ENCODE measurements at places on chromosomes 3 and 15.

DNA sequence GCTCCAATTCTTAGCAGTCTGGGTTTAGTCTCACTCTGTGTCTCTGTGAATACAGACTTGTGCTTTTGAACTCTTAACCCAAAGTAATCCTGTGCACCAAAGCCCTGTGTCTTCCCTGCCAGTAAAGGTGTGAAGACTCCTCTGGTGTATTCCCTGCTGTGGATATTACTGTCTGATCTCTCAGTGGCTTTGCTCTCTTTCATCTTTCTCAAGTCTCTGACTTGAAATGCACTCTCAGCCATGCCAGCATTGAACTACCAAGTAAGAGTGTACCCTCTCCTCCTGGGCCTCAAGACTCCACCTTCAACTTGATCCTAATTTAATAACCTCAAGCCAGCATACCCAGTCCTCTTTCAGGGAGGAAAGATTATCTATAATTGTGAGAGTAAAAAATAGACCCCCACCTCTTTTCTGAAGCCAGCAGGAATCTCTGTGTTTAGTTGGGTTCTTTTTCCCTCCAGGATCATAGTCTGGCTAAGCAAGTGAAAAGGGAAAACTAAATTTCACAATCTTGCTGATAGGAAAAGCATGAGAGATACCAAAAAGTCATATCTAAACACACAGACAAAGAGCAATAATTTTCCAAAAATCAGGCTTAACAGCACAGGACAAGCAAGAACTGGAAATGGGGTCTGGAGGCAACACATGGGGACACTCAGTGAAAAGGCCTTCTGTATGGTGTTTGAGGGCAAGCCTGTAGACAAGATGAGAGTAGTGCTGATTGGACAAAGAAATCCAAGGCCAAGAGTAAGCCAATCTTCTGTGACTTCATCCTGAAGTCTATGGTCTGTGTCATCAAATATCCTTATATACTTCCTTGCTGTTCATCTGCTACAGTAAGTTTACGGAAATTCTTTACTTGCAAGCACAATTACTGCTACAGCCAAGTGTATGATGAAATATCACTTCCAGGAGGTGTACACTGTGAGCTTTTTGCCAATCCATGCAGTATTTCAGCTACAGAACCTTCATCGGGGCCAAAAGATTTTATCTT is 296.1 kb upstream of the TGFBR2 start:
- no peak for DNase-seq

- no peak for DNase-seq
Measured at GRCh38 chr3:116186049-116186448, 259.2 kb downstream of the LSAMP start.

DNA sequence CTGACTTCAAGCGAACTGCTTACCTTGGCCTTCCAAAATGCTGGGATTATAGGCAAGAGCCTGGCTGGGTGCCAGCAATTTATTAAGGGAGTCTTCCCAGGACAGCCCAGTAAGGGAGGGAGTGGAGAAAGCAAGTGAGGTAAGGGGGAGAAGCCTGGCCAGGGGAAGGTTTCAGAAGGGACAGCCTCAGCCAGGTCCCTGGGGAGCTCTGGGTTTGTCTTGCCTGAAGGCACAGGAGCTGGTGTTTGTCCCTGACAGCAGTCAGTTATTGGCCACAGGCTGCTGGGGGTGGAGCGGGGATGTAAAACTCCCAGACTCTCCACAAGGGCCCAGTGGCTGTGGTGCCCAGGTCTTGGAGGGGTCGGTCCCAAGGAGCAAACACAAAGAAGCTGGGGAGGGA is 33.0 kb upstream of the CDCP1 start:
- DNase-seq = peak; percentile 55

DNA sequence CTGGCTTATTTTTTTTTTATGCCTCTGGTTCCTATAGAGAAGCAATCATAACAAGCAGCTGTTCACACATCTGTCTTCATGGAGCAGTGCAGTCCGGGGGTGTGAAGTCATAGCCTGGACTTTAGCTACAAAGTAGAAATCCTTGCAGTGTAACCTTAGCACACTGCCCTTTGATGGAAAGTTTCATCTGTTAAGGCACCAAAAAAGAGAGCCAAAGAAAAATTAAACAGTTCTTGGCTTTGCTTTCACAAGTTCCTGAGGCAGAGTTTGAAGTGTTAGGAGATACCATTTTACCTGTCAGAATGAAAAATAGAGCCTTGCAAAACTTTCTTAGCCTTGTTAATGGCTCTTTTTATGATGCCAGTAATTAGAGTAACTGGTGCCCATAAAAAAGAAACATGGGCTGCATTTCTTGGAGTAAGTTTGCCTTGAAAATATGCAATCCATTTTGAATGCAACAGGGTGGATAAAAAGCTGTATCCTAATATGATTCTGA is 84.1 kb downstream of the PIK3R4 start:
- DNase-seq = no peak
